ENCODE measurements at places on chromosomes 3 and 15. TPM values are rescaled to one million over a fixed set of nuclear protein-coding genes. Genes with fewer than 3 reads are reported as not detected.

DNA sequence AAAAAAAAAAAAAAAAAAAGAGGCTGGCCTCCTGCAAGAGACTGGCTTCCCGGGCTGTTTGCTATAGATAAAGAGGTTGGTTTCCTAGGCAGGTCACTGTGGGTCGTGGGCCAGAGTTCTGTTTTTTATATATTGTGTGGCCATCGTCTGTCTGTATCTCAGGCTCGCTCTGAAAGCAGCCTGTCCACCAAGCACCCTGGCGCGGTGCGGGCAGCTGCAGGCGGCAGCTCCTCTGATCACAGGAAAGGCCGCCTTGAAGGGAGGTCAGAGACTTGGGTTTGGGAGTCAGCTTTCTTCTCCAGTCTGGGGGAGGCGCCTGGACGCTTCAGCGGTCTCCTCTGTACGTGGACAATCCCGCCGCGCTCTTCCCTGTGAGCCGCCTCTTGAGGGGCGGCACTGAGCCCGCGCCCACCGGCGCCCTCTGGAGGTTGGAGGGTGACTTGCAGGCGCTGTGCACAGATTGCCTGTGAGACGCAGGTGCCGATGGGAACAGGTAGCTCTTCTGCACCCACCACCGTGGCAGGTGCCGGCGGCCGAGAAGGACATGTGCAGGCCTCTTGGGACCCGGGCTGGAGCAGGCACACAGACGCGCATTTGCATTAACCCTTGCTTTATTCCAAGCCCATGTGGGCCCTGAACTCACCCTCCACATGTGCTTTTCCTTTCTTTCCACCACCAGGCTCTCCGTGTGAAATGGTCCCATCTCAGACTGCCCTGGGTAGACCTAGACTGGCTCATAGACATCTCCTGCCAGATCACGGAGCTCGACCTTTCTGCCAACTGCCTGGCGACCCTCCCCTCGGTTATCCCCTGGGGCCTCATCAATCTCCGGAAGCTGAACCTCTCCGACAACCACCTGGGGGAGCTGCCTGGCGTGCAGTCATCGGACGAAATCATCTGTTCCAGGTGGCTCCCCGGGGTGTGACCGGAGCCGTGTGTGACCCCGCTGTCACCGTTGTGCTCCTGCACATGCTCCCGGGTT lies 89.3 kb downstream of the LRRK1 start:
- DNase-seq = peak; percentile 90

ZNF660 gene
- 2.7 TPM for total RNA-seq

- no peak for DNase-seq
These were observed 607.9 kb upstream of the KCNMB2 start for GRCh38 chr3:177928172-177928873.

- DNase-seq = no peak
These were observed 729.9 kb downstream of the MECOM start for GRCh38 chr3:168933614-168934013.

LDHAL6B gene
- not detected for total RNA-seq

- DNase-seq = no peak
These were observed 22.1 kb downstream of the PPP2R3A start for GRCh38 chr3:135987661-135988060.

GRCh38 chr15:51724199-51724598 lies 13.3 kb downstream of the LYSMD2 start:
- no peak for DNase-seq

DNA sequence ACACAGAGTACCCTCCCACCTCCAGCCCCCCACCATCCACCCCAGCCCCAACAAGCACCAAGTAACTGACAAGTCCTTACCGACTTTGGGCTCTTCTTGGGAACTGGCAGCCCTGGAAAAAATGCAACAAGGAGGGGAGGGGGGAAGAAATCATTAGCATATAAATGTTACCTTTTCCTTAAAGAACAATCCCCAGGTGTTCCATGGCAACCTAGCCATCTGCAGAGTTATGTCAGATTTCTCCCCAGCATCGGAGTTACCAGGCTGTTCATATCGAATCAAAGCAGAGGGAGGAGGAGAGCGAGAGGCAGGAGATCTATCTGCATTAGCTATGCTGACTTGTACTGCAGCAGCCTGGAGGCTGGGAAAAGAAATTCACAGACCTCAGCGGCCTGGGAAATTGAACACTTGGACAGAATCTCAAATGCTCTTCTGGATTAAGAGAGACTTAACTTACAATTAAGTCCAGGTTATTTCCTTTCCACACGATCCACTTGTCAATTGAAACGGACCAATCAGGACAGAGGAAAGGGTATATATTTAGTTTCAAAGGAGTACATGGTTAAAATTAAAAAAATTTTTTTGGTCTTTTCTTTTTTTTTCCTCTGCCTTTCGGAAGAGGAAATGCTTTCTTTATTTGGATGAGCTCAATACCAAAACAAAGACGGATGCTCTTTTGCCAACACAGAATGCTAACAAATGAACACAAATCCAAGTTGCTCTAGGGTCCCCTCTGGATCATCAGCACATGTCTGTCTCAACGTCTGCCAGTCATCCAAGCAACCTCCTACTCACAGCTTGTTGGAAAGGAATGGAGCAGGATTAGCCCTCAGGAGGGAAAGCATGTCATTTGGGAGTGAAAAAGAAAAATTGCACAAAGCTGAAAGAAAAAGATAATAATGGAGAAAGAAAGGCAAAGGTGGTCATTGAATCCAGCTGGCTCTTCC lies 637.1 kb downstream of the MAGI1 start:
- DNase-seq = no peak

GRCh38 chr3:137010137-137010536 lies 52.4 kb downstream of the IL20RB start:
- DNase-seq = no peak

- DNase-seq = no peak
These were observed 271.7 kb downstream of the PDZRN3 start for GRCh38 chr3:73352841-73353645.

- no peak for DNase-seq
These were observed 199.5 kb upstream of the LMCD1 start for GRCh38 chr3:8301977-8302735.

LAMB2 gene
- total RNA-seq = 134 TPM

DNA sequence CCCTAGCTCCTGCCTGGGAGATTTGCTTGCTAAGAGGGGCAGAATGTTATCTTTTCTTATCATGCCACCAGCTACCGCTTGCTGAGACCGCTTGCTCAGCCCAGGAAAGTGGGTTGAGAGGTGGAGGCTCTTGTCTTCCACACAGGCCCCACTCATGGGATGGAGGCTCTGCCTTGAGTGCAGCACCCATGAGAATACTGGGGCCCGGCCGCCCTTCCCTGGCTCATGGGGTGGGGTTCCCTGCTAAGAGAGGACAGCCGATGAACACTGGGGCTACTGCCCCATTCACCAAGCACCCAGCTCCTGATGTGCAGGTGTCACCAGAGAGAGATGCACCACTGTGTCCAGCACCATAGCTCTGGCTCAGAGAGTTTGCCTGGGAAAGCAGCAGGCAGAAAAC lies 55.2 kb downstream of the HMCES start:
- no peak for DNase-seq

CACNA2D3 gene
- total RNA-seq = 0.08 TPM

- no peak for DNase-seq
These were observed 17.3 kb downstream of the RNF168 start for GRCh38 chr3:196486263-196486662.

RASGRP1 gene
- 0.51 TPM for total RNA-seq

DNA sequence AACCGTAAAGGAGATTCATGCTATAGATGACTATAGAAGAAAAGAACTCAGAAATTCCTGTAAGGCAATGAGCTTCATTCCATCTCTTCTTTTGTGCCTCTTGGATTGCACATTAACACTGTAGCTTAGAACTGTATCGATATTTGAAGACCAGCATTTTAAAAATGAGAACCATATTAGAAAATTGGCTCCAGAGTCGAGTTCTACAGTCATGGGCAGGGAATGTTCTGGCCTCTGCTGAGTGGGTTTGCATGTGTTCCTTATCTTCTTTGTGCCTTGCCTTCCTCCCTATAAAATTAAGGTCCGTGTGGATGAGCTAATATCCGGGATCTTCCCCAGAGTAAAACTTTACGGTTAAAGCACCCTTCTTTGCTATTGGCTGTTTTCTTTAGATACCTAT lies 77.4 kb upstream of the PLCL2 start:
- DNase-seq = no peak

GOLGA8M gene
- total RNA-seq = 0.75 TPM

- DNase-seq = no peak
These were observed 43.8 kb upstream of the FBXL22 start for GRCh38 chr15:63553388-63553791.
